Skeletal muscle cell (primary cell): ENCODE measurements at places on chromosomes 12 and 14.

GRCh38 chr14:50058113-50058512 lies 58.3 kb downstream of the VCPKMT start:
- no peak for DNase-seq

DNA sequence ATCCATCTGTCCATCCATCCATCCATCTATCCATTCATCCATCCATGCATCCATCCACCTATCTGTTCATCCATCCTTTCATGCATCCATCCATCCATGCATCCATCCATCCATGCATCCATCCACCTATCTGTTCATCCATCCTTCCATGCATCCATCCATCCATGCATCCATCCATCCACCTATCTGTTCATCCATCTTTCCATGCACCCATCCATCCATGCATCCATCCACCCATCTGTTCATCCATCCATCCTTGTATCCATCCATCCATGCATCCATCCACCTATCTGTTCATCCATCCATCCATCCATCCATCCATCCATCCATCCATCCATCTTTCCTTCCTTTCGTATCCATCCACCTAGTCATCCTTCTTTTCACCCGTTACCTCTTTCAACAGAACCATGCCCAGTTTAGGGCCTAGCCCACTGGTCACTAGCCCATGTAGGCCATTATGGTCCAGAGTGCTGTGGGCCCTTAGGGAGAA lies 66.3 kb downstream of the KIF26A start:
- no peak for DNase-seq

DNA sequence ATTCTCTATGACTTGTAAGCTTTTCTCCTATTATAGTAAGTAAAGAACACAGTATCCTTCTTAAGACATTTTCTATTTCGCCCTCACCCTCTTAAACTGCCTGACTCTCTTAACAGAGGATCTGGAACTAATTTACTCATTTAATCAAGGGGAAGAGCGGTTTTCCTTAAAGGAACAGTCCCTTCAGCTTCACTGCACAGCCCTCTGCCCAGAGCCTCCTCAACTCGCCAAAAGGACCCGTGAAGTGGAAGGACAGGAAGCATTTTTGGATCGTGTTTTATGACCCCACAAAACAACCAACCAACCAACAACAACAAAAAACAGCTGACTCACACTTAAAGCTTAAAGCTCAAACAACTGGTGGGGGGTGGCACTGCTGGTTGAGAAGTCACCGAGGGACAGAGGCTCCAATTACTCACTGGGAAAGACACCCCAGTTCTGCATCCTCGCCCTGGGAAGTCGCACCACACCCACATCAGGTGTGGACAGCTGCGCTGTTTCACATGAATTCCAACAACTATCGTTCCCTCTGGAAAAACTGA lies 35.7 kb downstream of the NID2 start:
- peak; percentile 46 for DNase-seq

DNA sequence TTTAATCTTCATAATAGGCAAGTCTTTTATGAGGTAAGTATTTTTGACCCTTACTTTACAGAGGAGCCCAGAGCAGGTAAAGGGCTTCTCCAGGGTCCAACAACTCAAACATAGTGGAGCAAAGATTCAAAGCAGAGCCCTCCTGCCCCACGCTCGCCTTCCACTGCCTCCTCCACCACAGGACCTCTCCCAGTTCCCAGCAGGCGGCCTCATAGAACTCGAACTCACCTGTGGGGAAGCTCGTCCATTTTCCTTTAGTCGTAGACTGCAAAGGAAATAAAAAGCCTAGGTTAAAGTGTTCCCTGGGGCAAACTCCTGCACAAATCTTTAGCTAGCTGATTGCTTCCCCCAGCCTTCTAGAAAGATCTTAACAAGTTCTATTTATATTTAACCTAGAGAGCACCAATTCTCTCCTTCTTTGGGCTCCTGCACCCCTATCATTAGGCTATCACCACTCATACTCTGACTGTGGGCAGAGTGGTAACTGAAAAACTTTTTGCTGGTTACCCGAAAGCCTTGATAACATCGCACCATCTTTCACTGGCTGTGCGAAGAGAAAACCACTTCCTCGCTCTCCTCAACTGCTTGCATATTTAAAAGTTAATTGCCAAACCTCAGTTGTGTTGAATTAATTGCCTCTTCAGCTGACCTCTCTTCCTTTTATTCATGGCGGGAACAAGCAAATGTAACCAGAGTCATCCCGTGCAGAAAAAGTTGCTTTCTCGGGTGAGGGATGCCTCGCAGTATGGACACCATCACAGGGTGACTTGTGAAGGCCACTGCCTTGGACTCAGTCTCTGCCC lies 299.6 kb downstream of the DPF3 start:
- no peak for DNase-seq

DNA sequence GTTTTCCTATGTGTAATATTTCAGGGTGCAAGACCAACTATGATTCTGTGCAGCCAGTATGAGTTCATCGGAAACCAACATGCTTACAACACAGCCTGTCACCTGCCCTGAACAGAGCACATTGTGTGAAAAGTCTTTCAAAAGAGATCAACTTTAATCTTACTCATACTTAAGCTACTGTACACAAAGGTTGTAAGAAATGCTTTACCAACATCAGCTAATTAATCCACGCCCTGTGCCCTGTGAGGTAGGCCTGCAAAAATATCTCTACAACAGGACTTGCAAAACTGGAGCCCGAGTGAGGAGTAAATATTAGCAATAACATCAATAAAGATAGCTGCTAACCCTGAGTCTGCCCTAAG lies 15.1 kb downstream of the APPL2 start:
- no peak for DNase-seq

GRCh38 chr14:60233891-60234290 lies 15.1 kb upstream of the PPM1A start:
- no peak for DNase-seq

GRCh38 chr12:3672113-3672509 lies 80.8 kb downstream of the CRACR2A start:
- DNase-seq, result no peak

GRCh38 chr12:55742719-55743405 lies at the start of gene GDF11:
TSS of gene GDF11 (plus strand) at chr12:55743122. CDS start at chr12:55743317, 195 bp downstream.
- DNase-seq, result no peak

DNA sequence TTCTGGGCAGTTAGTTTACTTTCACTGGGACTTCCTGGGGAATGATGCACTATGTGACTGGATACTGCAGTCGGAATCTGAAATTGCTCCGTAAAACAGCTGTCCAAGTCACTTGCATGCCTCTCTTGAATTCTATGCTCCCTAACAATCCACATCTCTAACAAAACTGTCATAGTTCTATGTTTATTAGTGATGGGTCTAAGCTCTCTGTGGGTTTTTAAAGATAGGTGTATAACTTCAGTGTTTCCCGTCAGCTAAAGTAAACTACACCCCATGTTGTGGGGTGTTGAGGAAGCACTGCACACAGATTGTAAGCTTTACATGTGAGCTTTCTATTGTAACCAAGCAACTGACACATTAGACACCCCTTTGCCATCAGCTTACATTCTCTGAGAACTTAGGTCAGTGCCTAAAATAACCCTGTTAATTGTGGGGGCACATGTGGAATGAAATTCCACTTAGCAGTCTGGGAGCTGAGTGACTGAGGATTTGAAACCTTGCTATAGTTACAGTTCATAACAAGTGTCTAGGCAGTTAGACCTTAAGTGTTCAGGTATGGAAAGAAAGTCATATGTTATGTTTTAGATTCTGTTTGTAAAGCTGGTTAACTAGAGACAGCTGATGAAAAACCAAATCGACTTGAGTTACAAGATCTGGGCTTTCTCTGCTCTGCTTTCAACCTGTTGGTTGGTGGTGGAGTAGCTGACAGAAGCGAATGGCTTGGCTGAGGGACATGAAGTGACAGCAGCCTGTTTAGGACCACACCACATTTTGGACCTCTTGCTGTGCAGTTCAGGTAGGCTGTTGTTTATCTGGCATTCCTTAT lies 165.7 kb downstream of the AKAP6 start:
- no peak for DNase-seq

DNA sequence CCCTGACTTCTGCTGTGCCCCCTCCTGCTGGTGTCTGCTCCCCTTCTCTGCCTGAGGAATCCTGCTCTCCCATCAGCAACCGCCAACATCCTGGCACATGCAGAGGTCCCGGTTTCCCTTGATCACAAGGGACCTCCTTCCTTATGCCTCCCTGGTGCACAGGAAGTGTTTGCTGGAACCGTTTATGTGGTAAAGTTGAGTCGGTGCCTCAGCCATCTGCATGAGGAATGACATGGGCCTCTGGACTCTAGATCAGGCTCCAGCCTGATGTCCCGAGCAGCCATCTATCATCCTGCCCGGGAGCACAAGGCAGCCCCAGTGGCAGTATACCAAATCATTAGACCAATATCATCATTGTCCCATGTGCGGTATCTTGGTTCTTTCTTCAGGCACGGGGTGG lies 90.4 kb downstream of the BORCS5 start:
- no peak for DNase-seq

DNA sequence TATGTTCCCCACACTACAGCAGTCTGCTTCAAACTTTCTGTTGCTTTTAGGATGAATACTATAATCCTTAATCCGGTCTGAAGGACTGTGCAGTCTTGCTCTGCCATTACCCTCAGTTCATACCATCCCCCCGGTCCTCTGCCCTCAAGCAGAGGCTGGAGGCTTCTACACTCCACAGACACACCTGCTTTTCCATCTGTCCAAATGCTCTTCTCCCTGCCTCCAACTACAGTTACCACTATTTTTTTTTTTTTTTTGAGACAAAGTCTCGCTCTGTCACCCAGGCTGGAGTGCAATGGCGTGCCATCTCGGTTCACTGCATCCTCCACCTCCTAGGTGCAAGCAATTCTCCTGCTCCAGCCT lies 19.3 kb upstream of the KCNH3 start:
- no peak for DNase-seq

- no peak for DNase-seq
Measured at GRCh38 chr12:110776410-110776809, 33.7 kb upstream of the PPP1CC start.

GRCh38 chr12:57190037-57190436 lies 26.6 kb upstream of the NXPH4 start:
- DNase-seq, result no peak

GRCh38 chr14:93778856-93779629 lies 9.2 kb downstream of the PRIMA1 start:
- no peak for DNase-seq

GRCh38 chr12:78386871-78387270 lies 477.7 kb upstream of the SYT1 start:
- no peak for DNase-seq

DNA sequence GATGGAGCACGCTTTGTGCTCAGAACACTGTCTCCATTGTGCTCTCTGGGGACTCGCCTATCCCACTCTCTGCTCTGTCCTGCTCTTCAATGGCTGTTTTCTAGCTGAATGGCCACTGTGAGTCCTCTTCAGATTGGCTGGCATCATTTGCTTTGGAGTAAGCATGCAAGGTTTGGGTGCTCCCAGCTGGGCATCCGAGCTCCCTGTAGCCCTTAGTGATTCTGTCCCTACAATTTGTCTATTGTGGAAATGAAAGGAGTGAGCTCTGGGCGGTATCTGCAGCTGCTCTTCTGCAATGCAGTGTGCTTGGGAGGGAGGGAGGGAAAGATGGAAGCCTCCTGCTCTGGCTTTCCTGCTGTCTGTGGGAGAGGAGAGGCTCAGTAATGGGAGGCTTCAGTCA lies 84.8 kb downstream of the SMOC1 start:
- DNase-seq, result no peak

- DNase-seq, result no peak
Measured at GRCh38 chr12:84218406-84218805, 694.2 kb downstream of the SLC6A15 start.

DNA sequence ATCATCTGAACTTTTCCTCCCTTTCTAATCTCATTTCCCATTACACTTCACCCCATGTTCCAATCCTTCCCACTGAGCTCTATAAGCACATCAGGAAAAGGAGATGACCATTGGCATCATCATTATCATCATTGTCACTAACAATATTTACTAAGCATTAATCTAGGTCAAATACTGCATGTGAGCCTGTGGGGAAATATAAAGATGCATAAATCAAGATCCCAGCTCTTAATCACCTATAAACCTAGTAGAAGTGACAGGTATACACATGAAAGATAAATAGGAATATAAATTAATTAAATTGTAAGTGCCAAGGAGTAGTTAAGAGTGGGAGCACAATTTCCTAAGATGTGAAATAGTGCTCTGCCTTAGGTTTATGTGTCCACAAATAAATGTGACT lies 100.6 kb downstream of the OTOGL start:
- no peak for DNase-seq

DNA sequence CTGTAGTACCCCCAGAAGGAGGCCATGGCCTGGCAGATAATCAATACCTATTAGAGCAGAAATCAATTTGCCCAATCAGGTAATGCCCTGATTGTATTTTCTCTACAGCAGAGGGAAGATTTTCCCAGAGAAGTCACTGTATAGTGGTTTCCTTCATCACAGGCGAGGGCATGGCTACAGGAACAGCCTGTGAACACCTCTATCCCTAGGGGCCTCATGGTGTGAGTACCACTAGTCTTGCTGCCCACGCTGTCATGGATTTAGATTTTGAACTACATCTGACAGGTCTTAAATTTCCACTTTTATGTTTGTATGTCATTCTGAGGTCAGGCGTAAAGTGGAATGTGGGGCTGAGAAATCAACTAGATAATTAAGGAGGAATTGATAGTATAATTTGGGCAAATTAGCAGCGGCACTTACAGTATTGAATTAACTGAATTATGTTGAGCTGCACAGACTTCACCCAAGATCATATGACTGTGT lies 42.4 kb upstream of the STXBP6 start:
- no peak for DNase-seq

DNA sequence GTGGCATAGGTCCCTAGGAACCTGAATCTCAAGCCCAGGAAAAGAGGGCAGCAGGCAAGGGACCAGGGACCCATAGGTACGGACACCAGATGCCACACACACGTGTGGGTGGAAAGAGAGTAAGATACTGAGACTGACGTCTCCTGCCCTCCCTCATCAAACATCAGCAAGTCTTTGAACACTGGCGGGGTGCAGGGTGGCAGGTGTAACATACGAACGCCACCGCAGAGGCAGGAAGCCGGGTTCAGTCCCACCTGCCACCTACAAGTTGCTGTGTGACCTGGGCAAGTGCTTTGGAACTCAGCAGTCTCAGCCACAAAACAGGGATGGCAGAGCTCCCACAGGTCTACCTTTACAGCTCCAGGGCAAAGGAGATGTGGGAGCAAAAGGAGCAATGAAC lies 11.1 kb downstream of the ACTN1 start:
- no peak for DNase-seq

DNA sequence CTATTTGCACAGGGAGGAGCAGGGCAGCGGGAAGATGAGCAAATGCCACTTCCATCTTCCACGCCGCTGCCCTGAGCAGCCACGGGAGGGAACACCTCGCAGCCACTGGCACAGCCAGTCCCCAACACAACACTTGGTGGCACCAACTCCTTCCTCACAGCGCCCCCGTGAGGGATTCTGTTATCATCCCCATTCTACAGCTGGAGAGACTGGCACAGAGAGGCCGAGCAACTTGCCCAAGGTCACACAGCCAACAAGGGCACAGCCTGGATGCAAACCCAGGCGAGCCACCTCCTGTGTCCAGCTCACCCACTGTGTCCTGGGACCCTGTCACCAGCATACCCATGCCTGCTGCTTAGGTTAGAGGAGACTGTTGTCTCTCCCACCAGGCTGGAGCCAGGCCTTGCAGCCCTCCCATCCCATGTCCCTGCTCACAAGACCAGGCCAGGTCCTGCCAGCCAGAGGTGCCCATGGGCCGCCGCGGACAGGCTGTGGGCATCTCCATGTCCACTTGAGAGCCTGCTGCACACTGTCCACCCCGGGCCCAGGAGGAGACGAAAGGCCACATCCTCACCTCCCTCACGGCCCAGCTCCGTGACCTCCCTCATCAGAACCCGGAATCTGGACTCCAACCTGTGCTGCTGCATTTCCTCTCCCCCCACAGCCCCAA lies 57.0 kb downstream of the NCOR2 start:
- no peak for DNase-seq

GRCh38 chr12:25615119-25615518 lies 62.0 kb upstream of the LMNTD1 start:
- peak; percentile 81 for DNase-seq
